ENCODE measurements at places on chromosomes 13 and 19.

DNA sequence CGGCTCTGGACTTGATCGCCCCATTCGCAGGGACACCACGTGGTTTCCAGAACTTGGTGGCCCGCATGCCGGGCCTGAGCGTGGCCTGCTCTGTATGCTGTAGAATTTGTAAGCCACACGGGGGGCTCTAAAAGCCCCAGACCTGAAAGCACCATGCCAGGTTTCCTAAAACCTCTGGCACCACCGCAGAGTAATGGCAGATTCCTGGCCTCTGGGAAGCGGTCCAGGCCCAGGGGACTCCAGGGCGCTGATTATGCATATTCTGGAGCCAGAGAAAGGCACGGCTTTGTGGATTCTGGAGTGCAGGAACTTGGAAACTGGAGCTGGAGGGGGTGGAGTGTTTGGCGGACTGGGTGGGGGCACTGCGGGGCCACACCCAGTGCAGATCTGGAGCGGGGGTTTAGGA is 3.7 kb downstream of the FTL start:
- DNase-seq = no peak

DNA sequence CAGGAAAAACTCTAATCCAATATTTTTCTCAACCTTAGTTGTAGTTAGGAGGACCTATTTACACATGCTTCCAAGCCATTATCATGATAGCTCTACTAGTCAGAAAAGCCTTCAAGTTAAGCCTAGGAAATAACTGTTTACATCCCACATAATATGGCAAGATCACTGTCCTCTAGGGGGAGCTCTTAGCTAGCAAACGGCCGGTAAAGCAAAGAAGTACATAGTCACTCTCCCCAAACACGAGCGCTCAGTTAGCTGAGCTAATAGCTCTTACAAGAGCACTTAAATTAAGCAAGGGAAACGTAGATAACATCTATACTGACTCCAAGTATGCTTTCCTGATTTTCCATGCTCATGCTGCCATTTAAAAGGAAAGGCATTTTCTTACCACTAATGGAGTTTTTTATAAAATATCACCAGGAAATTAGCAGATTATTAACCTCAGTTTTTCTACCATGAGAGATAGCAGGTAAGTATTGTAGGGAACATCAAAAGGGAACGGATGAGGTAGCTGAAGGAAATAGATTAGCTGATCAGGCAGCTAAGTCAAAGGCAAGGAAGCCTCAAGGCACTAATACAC is 100.6 kb upstream of the PABPC3 start:
- peak; percentile 71 for DNase-seq

DNA sequence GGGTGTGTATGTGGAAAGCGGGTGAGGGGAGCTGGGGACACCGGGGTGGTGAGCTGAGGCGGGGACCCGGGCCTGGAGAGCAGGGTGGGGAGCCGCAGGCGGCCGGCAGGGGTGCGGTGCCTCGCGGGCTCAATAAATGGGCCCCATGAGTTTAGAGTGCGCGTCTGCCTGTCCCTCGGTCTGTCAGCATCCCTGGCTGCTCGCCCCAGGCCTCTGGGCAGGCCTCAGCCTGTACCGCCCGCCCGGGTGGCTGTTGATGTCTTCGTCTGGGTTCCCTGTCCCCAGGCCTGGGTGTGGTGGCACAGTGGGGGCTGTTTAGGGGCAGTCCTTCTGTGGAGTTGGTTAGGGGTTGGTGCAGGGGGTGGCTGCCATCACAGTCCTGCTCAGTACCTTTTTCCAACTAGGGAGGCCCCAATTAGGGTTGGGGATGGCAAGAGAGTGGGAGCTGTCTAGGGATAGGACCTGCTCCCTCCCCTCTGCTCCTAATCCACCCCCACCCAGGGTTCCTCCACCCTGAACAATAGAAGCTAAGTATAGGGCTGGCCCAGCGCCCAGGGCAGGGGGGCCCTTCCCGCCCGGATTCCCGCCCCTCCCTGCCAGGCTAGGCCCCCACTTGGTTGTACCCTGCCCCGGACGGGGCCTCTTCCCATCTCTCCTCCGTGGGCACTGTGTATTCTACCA is 12.2 kb downstream of the CIC start:
- DNase-seq = no peak

GRCh38 chr13:27044837-27045570 is 126.6 kb downstream of the USP12 start:
- no peak for DNase-seq

GRCh38 chr19:30063650-30064347 is 121.8 kb downstream of the URI1 start:
- DNase-seq = no peak

- no peak for DNase-seq
Observed at GRCh38 chr13:99743094-99743493, 228.5 kb downstream of the ZIC5 start.

GRCh38 chr19:19224150-19224851 is 12.5 kb downstream of the NCAN start:
- no peak for DNase-seq

- DNase-seq = no peak
Observed at GRCh38 chr13:26037302-26037701, 14.5 kb downstream of the SHISA2 start.

DNA sequence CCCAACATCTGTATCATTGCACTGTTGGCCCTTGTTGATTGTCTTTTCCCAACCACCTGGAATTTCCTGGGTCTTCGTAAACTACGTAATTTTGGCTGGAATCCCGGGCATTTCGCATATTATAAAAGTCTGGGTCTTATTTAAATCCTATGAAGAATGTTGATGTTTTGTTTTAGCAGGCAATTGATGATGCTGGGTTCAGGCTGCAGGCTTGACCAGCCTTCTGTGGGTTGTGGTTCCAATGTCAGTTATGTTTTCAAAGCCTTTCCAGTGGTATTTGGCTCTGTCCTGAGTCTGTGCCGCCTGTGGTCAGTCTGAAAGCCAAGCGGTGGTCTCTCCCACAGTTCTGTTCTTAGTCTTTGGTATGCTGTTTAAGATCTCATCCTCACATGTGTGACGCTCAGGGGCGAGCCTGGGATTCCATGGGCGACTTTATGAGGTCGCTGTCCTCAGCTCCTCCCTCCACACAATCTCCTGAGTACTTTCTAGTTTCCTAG is 12.4 kb downstream of the SLC35E1 start:
- DNase-seq = no peak

DNA sequence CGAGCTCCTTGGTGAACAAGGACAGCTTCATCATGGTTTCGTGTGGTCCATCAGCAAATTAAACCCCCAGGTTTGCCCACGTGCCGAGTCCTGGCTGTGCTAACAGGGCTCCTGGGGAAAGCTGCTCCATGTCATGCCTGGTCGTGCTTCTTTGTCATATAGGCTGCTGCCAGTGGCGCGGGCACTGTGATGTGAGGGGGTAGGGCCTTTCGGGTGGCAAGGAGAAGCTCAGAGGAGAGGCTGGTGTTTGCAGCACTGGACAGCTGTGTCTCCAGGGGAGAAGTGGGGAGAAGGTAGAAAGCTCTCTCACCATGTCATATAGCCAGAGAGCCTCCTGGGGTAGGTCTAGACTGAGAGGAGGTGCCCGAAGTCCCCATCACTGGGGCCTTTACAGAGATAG is 13.3 kb downstream of the VSTM2B start:
- DNase-seq = no peak

GRCh38 chr13:34721631-34722595 is 220.2 kb upstream of the NBEA start:
- DNase-seq = no peak

- DNase-seq = no peak
Observed at GRCh38 chr19:31329819-31330218, 19.4 kb downstream of the TSHZ3 start.

DNA sequence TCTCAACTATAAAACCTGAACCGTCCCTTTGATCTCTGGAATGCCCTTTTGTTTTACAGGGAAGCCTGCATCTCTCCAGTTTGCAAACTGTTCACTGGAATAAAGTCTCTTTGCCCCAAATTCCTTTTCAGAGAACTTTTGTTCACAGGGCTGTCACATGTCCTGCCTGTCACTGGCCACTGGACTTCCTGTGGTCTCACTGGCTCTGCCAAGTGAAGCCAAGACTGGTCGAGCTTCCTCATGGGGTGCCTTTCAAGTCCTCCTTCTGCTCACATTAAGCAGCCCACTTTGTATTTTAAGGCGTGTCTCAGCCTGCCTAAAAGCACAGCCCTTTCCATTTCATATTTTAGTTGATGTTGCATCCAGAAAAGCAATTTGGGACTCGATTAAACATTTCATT is 215.7 kb downstream of the KATNAL1 start:
- no peak for DNase-seq

- no peak for DNase-seq
Observed at GRCh38 chr13:97248243-97248642, 26.1 kb downstream of the MBNL2 start.

- peak; percentile 28 for DNase-seq
Observed at GRCh38 chr13:35157143-35157755, 215.2 kb downstream of the NBEA start.

DNA sequence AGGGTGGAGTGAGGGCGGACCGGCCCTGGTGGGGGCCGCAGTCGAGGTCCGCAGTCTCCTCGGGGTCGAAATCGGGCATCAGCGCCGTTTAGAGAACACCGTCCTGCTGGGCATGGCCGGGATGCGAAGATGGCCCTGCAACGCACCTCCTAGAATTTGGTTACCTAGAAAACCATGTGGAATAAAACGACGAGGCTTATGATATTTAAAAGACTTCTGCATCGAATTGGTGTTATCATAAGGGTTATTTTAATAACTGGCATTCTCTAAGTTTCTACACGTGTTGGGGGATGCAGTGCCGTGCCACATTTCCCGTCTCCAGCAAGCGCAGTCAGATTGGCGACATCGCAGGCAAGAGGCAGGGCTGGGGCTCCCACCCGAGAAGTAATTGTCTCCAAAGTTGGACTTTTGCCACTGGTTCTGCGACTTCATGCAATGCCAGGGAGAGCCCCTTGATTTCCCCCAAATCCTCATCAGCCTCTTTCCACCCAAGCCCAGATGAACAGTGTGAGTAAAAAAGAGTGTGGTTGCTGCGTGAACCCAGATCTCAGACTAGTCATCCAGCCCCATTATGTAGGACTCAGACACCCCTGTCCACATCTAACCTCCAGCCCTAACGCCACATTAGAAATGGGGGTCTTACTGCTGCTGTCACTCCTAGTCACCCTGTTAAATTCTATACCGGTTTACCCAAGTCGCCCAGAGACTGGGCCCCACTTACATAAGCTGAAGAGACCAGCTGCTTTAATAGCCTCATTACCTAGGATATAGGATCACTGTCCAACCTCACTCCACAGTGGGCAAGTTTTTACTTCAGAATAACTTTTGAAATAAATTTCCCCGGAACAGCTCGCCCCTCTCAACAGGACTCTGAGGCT is 571 bp upstream of the DHRS12 start:
- no peak for DNase-seq

GRCh38 chr19:29517946-29518345 is 7.8 kb upstream of the VSTM2B start:
- no peak for DNase-seq

DNA sequence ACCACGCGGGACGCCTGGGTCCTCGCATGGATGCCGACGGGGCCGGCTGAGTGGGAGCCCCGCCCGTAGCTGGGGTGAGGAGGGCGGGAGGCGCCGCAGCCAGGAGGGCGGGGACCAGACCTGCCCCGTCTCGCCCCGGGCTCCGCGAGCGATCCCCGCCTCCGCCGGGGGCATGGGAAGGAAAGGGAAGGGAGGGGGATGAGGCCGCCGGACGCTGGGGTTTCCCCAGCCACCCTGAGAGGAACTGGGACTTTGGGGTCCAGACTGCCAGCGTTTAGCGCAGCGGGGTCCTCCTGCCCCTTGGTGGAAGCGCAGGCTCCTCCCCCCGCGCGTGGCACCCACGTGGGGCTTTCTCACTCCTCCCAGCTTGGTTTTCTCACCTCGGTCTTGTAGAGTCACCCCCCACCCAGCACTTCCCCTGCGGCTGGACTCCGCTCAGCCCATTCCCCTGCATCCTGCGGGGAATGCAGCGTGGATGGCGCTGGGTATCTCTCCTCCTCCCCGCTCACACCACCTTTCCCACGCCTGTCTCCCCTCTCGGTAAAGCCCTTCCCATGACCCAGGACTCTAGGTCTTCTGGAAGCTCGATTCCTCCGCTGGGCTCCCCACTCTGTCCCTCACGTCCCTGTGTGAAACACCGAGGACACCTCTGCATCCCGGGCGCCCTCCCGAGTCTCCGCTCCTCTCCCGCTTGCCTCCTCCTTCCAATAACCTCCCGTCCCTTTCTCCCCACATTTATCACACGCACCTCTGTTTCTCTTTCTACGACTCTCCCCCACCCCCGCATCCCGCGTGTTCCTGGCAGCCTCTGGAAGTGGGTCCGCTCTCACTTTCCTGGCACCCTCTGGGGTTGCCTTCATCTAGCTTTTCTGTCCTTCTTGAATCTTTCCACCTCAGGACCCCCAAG is 2.1 kb downstream of the TGFB1 start:
- peak; percentile 56 for DNase-seq

- no peak for DNase-seq
Observed at GRCh38 chr13:113668491-113668971, 1.5 kb downstream of the GRK1 start.

GRCh38 chr19:49432141-49433073 is 7.2 kb downstream of the GFY start:
- no peak for DNase-seq

- DNase-seq = peak; percentile 11
Observed at GRCh38 chr13:78409172-78409571, 194.2 kb downstream of the POU4F1 start.

DNA sequence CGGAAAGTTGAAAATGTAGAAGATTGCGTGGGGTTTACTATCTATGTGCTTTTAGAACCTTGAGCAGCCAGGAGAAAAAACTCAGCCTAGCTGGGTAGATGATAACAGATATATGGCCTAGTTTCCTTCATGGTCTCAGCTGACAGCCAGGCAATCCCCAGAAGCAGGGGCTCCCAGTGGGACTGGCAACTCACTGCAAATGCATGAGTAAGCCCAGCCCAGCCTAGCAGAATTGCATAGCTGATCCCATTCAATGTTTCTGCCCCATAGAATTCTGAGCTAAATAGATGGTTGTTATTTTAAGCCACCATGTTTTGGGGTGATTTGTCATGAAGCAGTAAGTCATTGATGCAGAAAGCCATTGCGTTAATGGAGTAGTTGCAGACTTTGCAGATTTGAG is 108.5 kb downstream of the ERCC5 start:
- DNase-seq = no peak

DNA sequence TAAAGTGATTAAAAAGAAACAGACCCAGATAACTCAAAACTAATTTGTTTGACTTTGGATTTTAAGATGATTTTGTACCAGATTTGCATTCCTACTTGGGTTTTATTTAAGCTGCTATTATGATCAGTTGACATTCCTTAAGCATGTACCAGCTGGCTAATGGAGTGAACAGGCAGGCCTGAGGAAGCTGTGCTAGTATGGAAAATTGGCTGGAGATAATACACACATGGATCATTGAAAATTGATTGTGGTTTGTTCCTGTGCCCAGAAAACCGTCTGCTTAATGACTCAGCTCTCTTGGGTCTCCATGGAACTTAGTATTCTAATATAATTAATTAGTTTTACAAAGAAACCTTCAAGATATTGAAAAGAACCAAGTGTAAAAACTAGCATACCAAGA is 22.6 kb downstream of the POLR1D start:
- DNase-seq = no peak

GRCh38 chr13:99892196-99892613 is 79.4 kb downstream of the ZIC5 start:
- no peak for DNase-seq

GRCh38 chr19:47694466-47695273 is 18.6 kb upstream of the EHD2 start:
- no peak for DNase-seq
